Sigmoid colon (tissue), 7 donors: ENCODE measurements at places on chromosomes 6 and 20. TPM values are rescaled to one million over a fixed set of nuclear protein-coding genes. Genes with fewer than 3 reads are reported as not detected.

DNA sequence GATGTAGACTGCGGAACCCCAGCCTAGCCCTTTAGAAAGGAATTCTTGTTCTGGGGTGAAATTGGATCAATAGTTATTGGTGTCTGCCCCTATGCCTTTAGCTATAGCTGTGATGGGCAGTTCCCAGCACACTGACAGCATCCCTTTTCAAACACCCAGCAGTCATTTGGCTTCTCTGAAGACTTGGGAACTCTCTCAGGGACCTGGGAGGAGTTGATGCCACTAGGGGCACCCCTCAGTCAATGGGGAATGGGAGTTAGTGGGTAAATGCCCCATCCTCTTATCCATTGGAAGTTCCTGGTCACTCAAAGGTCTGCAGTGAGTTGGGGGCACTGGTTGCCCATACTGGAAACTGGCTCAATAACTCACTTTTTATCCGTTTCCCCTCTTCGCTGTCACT is 31.6 kb upstream of the CSNK2A1 start:
- DNase-seq, result no peak

GRCh38 chr6:16049168-16049567 is 79.7 kb upstream of the MYLIP start:
- DNase-seq, result no peak

Gene GSTA1
- total RNA-seq, result not detected

DNA sequence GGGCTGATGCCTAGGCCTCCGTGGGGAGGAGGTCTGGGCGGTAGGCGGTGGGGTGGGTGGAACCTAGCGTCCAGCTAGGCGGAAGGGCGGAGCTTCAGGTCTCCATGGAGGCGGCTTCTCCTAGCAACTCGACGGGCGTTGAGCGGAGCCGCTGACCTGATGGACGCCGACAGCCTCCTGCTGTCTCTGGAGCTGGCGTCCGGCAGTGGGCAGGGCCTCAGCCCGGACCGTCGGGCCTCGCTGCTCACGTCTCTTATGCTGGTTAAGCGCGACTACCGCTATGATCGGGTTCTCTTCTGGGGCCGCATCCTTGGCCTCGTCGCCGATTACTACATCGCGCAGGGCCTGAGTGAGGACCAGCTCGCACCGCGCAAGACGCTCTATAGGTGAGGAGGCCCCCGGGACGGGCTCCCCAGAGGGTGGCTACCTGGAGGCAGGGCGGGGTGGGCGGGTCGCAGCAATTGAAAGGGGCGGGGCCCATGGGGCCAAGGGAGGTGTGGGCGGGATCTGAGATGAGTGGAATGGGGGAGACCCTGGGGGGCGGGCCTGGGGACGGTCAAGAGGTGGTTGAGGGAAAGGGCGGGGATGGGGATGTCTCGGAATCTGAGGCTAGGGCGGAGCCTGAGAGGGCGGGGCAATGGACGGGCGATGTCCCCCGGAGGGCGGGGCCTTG is at the start of gene RSPH9:
Gene RSPH9 (plus strand): TSS at position 97 of the 673 bp plus-strand sequence. CDS start 63 bp downstream, at position 160.
- peak; percentile 83 for DNase-seq

Gene BHLHE23
- not detected for total RNA-seq

DNA sequence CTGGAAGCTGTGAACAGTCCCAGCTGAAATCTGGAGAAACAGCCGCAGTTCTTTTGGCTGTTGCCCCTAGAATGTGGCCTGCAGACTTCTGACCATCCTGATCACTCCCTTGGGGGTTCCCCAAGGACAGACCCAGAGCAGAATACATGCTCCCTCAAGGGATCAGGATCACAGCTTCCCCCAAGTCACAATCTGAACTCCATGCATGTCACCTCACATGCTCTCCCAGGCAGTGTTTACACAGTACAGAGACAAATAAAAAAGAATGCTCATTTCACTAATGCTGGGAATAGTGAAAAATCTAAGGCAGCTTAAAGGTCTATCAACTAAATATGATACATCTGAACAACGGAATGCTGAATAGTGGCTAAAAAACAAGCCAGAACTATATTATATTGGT is 20.5 kb downstream of the SPAG4 start:
- DNase-seq, result no peak

- DNase-seq, result no peak
Measured at GRCh38 chr20:32727683-32728082, 15.6 kb downstream of the COMMD7 start.

Gene MOG
- not detected for total RNA-seq

- DNase-seq, result no peak
Measured at GRCh38 chr6:27312950-27313271, 838 bp upstream of the POM121L2 start.

GRCh38 chr6:41850861-41851260 is 44.3 kb downstream of the USP49 start:
- no peak for DNase-seq

Gene DDX43
- 9.4 TPM for total RNA-seq

Gene NMBR
- not detected for total RNA-seq

GRCh38 chr20:52313341-52313963 is 121.9 kb upstream of the ZFP64 start:
- DNase-seq, result no peak

- DNase-seq, result peak; percentile 57
Measured at GRCh38 chr6:170292407-170293158, 1.7 kb upstream of the DLL1 start.

Gene RAB44
- not detected for total RNA-seq

- no peak for DNase-seq
Measured at GRCh38 chr20:31990641-31991338, 19.4 kb upstream of the CCM2L start.

Gene SPATS1
- total RNA-seq, result not detected

DNA sequence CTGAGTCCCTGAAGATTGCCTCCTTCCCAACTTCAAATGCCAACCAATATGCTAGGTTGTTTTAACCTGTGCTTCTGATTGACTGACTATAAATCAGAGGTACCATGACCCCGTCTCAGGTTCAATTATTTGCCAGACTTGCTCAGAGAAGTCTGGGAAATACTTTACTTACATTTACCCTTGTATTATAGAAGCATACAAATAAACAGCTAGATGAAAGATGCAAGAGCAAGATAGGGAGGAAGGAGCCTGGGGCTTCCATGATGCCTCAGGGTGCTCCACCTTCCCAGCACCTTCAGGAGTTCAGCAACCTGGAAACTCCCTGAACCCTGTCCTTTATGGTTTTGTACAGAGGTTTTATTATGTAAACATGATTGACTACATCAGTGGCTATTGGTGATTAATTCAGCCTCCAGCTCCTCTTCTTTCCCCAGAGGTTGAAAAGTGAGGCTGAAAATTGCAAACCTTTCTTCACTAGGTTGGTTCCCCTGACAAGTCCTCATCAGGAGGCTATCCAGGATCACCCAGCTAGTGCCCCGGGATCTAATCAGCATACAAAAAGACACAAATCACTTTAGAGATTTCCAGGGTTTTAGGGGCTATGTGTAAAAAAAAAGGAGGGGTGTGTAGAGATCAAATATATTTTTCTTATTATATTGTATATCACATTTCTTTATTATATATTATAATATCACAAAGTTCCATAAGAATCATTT is 547.7 kb downstream of the EPM2A start:
- DNase-seq, result no peak

GRCh38 chr6:127954082-127954481 is 53.2 kb upstream of the THEMIS start:
- no peak for DNase-seq

Gene PAX1
- total RNA-seq, result not detected

Gene BMP5
- total RNA-seq, result not detected

Gene TRIM15
- total RNA-seq, result not detected

DNA sequence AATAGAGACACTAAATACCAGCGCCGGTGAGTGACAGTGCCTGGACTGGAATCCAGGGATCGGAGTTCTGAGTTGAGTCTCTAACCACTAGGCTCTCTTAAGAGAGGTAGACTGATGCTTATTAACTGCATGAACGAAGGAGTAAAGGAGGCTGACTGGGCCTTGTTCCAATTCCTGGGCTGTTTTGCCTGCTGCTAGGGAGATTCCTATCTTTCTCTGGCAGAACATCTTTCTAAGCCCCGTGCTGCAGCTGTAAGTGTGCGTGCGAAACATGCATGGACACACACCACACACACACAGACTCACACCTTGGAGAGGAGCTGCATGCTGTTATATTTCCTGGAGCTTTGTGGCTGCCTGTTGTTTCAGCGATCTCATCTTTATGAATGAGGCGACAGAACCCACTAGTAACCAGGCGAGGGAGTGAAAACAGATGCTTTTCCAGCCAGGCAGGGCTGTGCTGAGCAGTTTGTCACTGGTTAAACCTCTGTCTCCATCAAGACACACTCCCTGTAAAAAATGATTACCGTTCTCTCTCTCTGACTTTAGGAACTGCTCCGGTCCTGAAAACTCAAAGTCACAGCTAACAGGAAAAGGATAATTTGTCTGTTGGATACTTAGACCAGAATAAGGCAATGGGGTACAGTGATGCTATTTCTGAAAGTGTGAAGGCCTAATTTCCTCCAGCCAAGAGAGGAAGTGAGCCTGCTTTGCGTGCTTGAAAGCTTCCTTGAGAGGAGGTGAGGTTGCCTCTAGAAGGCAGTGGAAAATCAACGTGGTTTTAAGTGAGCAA is 157.4 kb upstream of the ZNF217 start:
- peak; percentile 73 for DNase-seq

Gene TRIM39
- 15.6 TPM for total RNA-seq

Gene CDC25B
- total RNA-seq, result 18.9 TPM

Gene ADAM33
- 49.9 TPM for total RNA-seq

GRCh38 chr6:148146717-148147462 is 195.7 kb upstream of the SASH1 start:
- DNase-seq, result no peak

DNA sequence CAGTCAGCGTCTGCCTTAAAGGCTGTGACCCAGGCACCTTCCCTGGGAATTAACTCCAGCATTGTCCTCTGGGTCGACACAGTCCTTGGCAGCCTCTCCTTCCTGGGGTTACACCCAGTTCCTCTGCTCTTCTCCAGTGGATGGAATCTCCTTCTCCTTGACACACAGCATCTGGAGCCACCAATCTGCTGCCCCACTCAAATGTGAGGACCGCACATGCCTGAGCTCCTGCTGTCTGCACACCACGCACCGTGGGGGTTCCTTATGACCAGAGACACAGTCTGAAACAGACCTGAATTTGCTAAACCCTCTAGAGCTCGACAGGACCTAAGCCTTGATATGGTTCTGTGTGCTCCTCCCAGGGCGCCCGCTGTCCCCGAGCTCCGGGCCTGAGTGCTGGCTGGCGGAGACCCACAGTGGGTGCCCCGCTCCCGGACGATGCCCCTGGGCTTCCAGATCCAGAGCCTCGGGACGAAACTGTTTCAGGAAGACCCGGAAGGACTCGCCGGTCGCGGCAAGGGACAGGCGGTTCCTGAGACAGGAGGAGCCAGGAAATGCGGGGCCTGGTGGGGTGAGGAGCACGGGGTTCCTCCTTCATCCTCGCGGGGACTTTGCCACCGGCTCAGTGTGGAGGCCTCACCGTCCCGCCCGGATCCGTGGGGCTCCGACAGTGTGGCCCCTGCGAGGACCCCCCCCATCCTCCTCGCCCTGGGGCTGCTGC is 2.5 kb upstream of the RAET1G start:
- DNase-seq, result no peak

GRCh38 chr6:118895859-118896258 is 1.9 kb downstream of the ASF1A start:
- DNase-seq, result no peak

DNA sequence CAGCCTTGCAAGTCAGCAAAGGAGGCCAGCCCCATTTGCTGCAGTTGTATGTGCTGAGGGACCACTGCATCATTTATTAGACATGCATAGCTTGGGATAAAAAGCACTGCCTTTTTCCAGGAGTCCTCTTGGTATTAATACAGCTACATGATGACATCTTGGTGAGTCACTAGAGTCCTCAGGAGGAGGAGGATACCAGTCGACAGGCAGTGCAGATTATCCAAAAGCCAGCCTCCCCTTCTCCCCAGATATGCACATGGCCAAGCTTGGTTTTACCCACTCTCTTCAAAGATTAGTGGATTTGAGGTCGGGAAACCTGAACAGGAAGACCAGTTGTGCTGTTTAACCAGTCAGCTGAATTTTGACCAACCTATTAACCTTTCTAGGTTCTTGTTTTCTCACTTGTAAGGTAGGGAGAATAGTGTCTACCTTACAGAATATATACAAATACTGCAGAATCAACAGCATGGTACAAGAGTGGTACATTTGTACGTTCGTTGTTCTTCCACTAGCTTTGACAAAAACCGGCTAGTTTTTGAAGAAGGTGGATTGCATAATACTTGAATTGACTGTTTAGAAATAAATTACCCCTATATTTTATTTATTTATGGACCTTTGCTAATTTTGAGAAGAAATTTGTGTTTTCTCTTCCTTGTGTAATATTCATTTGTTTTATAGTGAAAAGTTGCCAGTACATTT is 31.9 kb downstream of the VAPB start:
- no peak for DNase-seq

DNA sequence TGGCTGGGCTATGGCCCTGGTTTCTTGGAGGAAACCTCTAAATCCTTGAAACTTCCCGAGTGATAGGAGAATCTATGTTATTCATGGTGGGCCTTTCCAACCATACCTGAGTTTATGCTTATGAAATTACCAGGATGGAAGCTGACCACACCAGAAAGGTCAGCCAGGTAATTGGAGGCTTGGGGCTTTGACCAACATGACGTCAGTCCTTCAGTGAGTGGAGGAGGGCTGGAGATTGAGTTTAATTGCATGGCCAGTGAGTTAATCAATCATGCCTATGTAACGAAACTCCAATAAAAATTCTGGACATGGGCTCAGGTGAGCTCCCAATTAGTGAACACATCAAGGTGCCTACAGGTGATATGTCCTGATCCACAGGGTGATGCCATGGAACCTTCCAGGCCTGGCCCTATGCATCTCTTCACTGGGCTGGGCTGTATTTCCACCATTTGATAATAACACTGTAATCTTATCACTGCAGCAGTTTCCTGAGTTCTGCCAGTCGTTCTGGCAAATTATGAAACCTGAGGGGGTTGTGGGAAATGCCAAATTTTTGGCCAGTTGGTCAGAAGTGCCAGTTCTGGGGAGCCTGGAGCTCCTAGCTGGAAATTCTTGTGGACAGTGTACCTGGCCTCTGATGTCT is 106.5 kb downstream of the CDH26 start:
- DNase-seq, result no peak

Gene SOX18
- total RNA-seq, result 2.9 TPM
